Mesenteric fat pad (tissue), 1 donor: ENCODE measurements at places on chromosomes 1 and 21. TPM values are rescaled to one million over a fixed set of nuclear protein-coding genes. Genes with fewer than 3 reads are reported as not detected.

The LINGO4 gene
- total RNA-seq, result not detected

The CORT gene
- not detected for total RNA-seq

The NUF2 gene
- total RNA-seq, result 0.29 TPM

The GUCA2B gene
- not detected for total RNA-seq

The TTF2 gene
- 15.1 TPM for total RNA-seq

The IFI44 gene
- 40.6 TPM for total RNA-seq

The DISP3 gene
- total RNA-seq, result not detected

The CACNA1S gene
- not detected for total RNA-seq

The APCS gene
- total RNA-seq, result not detected

The SFN gene
- total RNA-seq, result 1.3 TPM

The VASH2 gene
- 3.0 TPM for total RNA-seq

The ERG gene
- 37.4 TPM for total RNA-seq

The SLAMF8 gene
- 11.3 TPM for total RNA-seq

The LCE6A gene
- not detected for total RNA-seq

The SPRR5 gene
- not detected for total RNA-seq

The S100A16 gene
- 107 TPM for total RNA-seq

The SLC9C2 gene
- 0.16 TPM for total RNA-seq

The TRIM17 gene
- total RNA-seq, result not detected

The CASZ1 gene
- 8.4 TPM for total RNA-seq

The TNFRSF9 gene
- total RNA-seq, result not detected

The SCMH1 gene
- total RNA-seq, result 35.8 TPM

The FCRL3 gene
- total RNA-seq, result 0.19 TPM

The KRTAP19-3 gene
- total RNA-seq, result not detected

The MYBPH gene
- total RNA-seq, result 0.22 TPM

The OR6K3 gene
- total RNA-seq, result not detected

The LRRC8D gene
- total RNA-seq, result 8.6 TPM

The SPRR4 gene
- not detected for total RNA-seq

The SERINC2 gene
- total RNA-seq, result 10.0 TPM

The ENTREP3 gene
- 25.2 TPM for total RNA-seq

The NBPF3 gene
- 11.2 TPM for total RNA-seq

The C1orf94 gene
- total RNA-seq, result not detected

The RASSF5 gene
- total RNA-seq, result 11.4 TPM

The DCAF8 gene
- total RNA-seq, result 127 TPM

The SPRR2E gene
- total RNA-seq, result not detected

The S100A2 gene
- 0.58 TPM for total RNA-seq

The MNDA gene
- 23.8 TPM for total RNA-seq

The CPLANE2 gene
- 1.9 TPM for total RNA-seq

The RAB42 gene
- 10.2 TPM for total RNA-seq

The MCOLN3 gene
- total RNA-seq, result 3.8 TPM

The SLC25A33 gene
- 7.5 TPM for total RNA-seq

The SPRR2G gene
- total RNA-seq, result not detected

The OR10J1 gene
- not detected for total RNA-seq

The LYPD8 gene
- total RNA-seq, result not detected

The LCE3B gene
- not detected for total RNA-seq
